ENCODE measurements at places on chromosomes 16 and 17.

DNA sequence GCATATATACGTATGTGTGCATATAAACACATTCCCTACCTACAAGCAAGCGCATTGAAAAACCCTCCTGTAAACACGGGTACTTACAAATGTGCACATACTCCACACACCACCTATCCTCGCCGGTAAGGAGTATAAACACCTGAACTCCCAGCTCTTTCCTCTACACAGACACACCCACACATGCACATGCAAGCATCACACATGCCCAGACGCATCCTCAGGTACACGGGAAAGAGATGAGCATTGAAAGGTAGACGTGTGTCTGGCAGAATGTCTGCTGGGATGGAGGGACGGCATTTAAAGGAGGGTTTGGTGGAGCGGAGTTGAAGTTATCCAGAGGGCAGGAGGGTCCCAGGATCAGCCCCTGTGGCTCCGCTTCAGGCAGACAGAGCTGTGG is 4.7 kb upstream of the SMTNL2 start:
- DNase-seq = no peak

GRCh38 chr17:40448639-40449261 is 5.5 kb downstream of the IGFBP4 start:
- DNase-seq = peak; percentile 29

- DNase-seq = no peak
Measured at GRCh38 chr16:73058221-73058615, 10.3 kb upstream of the ZFHX3 start.

GRCh38 chr17:42288803-42289610 is 709 bp downstream of the STAT5A start:
- no peak for DNase-seq

DNA sequence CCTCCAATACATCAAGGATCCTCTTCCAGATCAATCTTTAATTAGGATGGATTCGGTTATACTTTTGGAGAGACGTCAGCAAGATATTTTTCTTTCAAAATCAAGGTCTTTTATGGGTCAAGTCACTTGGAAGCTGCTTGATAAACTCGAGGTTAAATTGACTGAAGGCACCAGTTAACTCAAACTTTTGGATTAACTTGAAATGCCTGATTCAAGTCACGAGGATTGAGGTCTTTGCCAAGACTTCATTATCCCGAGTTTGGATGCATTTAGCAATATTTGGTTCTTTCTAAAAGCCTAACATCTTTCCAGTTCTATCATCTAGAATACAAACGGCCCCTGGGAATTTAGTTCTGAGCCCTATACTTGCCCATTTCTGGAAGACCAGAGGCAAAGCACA is 82.9 kb downstream of the MYH11 start:
- no peak for DNase-seq

- DNase-seq = no peak
Measured at GRCh38 chr16:87384162-87384874, 742 bp upstream of the FBXO31 start.

- peak; percentile 83 for DNase-seq
Measured at GRCh38 chr16:70476272-70477020, 22.1 kb downstream of the FCSK start.

All from IMR-90 (cell line).